Brain pericyte (primary cell): ENCODE measurements at places on chromosomes 11 and 22.

- DNase-seq: no peak
These were observed 300.4 kb downstream of the TMEM135 start for GRCh38 chr11:87338046-87338639.

GRCh38 chr11:66479394-66480116 is 679 bp upstream of the DPP3 start:
- DNase-seq: no peak

DNA sequence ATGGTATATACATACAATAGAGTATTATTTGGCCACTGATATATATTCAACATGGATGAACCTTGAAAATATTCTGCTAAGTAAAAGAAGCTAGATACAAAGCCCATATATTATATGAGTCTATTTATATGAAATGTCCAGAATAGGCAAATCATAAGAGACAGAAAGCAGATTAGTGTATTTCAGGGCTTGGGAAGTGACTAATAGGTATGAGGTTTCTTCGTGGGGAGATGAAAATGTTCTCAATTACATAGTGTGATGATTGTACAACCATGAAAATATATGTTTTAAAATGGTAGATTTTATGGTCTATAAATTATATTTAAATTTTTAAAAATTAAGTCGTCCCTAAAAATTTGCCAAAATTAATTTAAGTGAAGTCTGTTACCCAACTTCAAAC is 92.2 kb downstream of the STK33 start:
- no peak for DNase-seq

DNA sequence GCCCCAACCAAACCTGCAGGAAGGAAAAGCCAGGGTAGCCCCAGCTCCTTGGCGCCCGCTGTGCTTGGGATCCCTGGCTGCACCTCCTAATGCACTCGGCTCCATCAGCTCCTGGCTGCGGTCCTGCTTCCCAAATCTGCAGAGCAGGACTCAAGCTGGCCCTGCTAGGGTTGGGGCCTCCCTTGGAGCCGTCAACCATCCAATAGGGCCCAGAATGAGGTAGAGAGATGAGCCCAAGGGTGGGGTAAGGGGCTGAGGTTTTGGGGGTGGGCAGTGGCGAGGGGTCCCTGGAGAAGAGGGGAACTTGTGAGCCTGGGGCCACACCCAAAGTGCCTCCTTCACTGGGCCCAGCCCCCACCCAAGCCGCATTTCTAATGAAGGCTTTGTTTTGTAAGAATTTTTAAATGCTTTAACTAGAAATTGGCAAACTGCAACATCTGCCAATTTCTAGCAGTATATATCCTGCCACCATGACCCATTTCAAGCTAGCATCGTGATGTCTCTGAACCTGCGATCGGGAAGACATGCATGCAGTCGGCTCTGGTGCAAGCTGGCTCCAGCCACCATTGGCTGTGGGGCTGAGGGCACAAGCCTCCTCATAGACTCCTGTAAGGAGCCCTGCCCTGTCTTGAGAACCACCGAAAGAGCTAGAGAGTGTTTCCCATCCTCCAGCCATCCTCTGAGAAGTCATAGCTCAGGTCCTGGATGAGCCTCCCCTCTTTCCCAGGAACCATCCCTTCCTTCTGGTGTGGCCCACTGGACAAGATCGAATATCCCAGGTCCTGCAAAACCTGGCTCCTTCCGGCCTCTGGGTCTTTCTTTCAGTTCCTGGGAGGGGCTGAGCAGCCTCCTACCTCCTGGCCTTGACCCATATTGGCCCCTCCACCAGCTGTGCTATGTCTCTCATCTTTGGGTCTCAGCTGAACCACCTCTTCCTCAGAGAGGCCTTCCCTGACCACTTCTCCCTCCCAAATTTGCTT is 15.5 kb downstream of the C1QTNF6 start:
- no peak for DNase-seq

- no peak for DNase-seq
These were observed 10.4 kb upstream of the SREBF2 start for GRCh38 chr22:41822317-41823057.

DNA sequence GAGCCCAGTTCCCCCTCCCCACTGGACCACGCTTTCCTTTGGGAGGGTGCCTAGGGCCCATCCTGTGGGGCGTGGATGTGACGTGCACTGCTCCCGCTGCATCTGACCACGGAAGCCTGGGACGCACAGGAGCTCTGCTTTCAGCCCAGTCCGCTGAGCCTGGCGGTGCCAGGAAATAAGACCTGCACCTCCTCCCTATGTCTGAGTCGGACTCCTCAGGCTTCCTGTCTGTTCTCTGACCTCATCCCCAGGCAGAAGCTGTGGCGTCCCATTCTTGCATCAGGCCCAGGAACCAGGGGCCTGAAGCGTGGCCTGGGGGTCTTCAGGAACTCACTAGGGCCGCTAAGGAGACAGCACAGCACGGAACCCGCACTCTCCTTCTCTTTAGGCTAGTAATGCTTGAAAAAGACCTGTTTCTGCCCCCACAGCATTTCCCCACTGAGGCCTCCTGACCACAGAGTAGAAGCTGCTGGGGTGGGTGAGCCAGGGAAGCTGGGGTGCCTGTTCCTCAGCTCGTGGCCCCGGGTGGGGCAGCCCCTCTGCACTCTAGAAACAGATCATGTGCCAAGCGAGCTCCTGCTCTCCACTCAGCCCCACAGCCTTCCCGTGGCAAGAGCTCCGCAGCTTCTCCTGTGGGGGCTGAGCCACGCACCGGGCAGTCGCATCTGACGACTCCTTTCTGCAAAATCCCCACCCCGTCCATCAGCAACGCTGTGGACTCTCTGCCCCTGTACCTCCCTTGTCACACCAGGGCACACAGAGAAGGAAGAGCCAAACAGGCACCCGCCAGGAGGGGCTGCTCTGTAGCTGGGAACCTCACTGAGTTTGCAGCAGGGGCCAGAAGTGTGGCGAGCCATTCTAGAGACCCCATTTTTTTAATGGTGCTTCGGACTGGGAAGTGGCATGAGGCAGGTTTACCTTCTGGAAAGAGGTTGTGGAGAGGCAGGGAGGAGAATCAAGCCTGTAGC is 22.6 kb downstream of the MOV10L1 start:
- no peak for DNase-seq

GRCh38 chr11:119783466-119784400 is 54.7 kb upstream of the NECTIN1 start:
- DNase-seq: no peak

GRCh38 chr11:64545619-64546018 is 45.4 kb upstream of the SLC22A12 start:
- DNase-seq: no peak

- no peak for DNase-seq
These were observed 329.7 kb downstream of the TBC1D22A start for GRCh38 chr22:47091921-47092700.

DNA sequence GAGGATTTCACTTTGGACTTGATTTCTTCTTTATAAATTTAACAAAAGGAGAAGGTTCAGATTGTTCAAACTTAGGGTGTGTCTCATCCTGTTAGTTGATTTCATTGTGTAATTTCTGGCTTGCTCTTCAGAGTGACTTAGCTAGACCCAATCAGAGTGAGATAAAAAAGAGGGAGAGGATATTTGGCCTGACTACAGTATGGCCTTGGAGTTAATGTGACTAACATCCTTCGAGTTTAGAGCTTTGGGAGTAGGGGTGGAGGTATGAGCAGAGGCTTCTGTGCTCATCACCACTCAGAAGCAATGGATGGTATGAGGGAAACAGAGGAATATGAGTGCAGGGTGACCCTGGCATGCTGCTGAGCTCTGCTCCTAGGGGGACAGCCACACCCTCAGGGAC is 114.2 kb downstream of the ME3 start:
- DNase-seq: no peak

DNA sequence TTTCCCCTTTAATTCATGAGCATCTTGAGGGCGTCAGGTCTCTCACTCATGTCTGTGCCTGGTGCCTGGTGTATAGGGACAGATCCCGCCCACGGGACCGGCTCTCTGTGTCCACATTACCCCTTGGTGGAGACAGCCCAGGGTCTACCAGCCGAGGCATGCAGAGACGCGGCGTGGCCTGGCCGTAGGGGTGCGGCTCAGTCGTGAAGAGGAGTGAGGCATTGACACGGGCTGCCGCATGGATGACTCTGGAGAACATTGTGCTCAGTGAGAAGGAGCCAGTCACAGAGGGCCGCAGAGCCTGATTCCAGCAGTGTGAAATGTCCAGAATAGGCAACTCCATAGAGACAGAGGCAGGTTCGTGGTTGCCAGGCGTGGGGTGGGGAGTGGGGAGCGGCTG is 209.8 kb downstream of the TBC1D22A start:
- DNase-seq: no peak

DNA sequence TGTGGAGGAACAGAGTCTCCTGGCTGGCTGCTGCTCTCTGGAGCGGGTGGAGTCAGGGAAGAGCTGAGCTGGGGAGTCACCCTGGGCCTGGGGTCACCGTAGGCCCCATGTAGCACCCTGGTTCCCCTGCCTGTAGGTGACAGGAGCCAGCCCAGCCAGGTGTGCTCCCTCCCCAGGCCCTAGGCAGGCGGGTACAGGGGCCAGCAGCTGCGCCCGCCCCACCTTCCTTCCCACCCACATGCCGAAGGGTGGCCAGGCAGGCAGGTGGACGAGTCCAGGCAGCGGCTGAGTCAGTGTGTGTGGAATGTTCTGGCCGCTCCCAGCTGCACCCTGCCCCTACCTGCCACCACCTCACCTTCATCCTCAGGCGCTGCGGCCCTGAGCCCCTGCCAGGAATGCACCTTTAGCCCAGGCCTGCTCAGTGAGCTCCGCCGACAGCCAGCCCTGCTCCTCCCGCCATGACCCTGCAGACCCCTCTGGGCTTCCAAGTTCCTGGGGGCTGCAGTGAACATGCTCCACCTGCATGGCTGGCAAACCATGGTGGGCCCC is 654 bp upstream of the SYT8 start:
- no peak for DNase-seq

DNA sequence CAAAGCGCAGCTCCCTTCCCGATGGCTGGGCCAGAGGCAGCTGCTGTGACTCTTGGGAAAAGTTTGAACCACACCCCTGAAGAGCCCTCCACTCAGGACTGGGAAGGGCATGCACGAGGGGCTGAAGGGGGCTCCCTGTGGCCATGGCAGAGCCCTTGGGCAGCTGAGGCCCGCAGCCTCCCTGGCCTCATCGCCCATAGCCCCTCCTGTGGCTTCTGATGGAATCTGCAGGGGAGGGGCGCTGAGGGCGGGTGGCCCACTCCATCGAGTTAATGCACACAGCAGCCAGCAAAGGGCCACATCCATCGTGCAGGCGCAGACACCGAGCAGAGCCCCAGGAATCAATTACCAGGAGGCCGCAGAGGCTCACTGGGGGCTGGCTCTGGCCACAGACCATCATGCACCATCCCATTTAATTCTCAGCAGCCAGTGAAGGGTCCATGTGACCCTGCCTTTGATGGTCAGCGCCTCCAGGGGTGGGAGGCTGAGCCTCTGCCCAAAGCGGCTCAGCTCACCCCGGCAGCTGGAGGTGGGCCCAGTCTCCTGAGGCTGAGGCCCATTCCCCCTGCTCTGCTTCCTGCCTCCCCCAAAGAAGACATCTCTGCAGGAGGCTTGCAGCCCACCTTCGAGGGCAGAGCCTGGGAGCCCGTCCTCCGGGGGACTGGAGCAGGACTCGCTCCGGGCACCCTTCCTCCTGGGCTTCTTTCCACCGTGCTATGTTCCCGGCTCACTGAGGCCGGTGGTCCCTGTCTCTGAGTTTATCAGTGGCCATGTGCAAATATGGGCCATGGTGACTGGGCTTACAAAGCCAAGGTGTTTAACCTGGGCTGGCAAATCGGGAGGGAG is 1410.2 kb downstream of the BRD1 start:
- no peak for DNase-seq

GRCh38 chr11:44596525-44597276 is 31.2 kb downstream of the CD82 start:
- DNase-seq: no peak

DNA sequence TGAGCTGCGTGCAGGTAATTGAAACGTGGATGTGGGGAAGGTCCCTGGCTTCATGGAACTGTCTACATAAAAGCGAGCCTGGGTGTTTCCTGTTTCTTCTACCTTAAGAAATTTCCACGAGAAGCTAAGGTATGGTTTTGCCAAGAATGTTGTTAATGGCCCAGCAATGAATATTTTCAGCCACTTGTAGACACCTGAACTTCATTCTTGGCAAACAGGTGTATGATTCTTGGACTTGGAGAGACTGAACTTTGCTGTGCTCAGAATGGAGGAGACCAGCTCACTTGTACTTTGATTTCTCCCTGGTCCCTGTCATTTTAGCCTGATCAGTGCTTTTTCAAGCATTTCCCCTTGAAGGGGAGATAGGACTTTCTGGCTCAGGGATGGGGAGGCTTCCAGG is 20.8 kb downstream of the LRP5 start:
- DNase-seq: no peak

DNA sequence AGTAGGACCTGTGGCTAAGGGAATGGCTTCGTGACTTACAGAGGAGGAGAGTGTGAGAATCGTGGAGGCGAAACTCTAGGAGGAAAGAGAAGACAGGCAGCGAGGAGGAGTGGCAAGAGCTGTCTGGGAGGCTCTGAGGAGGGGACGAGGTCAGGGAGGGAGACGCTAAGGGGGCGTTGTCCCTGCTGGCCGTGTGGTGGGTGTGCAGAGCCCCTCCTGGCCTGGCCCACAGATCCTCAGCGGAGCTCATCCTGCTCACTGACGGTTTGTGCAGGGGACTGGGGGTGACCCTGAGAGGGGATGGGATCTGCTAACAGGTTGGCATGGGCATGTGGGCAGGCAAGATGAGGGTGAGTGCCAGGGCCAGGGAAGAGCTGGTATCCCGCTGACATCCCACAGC is 56.5 kb upstream of the PRR5 start:
- no peak for DNase-seq

DNA sequence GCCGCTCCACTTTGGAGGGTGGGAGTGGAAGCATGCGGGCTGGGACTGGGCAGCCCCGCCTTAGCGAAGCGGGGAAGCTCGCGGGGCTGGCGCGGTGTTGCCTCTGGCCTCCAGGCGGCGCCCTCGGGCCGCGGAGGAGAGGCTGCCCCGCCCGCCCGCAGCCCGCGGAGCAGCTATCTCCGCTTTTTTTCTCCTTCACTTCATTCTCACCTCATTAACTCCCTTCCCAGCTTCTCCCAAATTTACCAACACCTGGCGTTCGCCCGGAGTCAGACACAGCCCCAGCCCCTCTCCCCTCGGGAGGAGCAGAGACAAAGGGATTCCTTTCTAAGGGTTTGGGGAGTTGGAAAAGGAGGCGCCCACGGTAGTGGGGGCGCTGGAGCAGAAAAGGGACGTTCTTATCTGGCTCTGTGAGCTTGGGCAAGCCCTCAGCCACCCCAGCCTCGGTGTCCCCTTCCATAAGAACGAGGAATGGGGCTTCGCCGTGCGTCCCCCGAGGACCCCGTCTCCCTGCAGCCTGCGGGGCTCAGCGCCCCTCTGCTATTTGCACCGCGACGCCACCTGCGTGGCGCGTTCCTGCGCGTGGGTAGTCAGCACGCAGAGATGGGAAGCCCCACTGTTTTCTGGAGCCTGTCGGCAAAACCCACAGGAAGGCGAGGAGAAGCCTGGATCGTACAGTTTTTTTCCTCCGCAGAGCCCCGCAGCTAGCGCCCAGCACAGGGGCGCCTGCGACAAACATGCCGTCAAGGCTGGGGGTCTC is 1.5 kb upstream of the WNT11 start:
- no peak for DNase-seq
